ENCODE measurements at places on chromosomes 3 and 15. TPM values are rescaled to one million over a fixed set of nuclear protein-coding genes. Genes with fewer than 3 reads are reported as not detected.

GOLGA6D gene
- total RNA-seq, result 0.18 TPM

SHC4 gene
- 0.58 TPM for total RNA-seq

DNA sequence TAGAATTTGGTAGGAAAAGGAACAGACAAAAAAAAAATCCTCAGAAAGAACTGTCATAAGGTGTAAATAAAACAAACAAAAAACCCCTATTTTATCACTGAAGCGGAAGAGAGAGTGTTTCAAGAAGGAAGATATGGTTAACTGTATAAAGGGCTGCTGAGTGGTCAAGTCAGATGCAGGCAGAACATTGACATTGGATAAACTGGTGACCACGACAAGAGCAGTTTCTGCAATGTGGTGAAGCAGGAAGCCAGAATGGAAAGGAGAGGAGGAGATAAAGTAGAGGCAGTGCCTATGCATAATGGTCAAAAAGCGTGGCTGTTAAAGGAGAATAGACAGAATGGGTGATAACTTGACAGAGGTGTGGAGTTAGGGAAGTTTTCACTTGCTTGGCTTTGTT is 75.3 kb downstream of the CYP19A1 start:
- no peak for DNase-seq

CIDEC gene
- total RNA-seq, result not detected

DNA sequence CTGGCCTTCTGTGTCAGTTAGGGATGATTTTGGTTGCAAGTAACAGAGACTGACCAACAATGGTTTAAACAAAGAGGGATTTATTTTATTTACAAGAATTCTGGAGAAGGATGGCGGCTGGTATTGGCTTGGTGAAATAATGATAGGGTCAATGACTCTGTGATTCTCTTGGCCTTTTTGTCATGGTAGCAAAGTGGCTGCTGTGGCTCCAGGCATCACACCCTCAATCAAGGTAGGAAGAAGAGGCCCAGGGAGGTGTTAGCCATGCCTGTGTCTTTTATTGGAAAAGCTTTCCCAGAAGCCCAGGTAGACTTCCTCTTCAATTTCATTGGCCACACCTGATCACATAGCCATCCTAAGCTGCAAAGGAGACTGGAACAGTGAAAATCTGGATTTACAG is 13.1 kb downstream of the FAM107A start:
- DNase-seq, result no peak

GRCh38 chr3:141257961-141258360 is 26.3 kb downstream of the PXYLP1 start:
- no peak for DNase-seq

- DNase-seq, result no peak
Measured at GRCh38 chr3:58544541-58544940, 7.6 kb upstream of the ACOX2 start.

GRCh38 chr15:32972686-32973085 is 221.8 kb downstream of the FMN1 start:
- DNase-seq, result no peak

SEMA5B gene
- total RNA-seq, result 0.27 TPM

DNA sequence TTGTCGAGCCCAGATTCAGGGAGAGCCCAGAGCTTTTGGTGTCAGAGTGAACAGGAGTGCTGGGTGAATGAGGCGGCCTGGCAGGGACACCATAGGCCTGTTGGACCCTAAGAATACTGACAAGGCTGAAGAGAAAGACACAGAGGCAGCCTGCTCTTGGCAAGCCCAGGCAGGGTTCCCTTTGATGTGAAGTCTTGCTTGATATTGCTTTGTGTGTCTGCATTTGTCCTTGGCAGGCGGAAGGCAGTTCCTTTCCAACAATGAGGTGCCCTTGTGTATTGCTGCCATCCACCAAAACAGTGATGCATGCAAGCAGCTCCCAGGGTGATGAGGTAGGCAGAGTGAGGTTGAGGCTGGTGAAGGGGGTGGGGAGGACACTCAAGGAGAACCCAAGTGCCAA is 152.7 kb upstream of the TSC22D2 start:
- no peak for DNase-seq

RARRES1 gene
- total RNA-seq, result 51.9 TPM

TRH gene
- 0.13 TPM for total RNA-seq

- no peak for DNase-seq
Measured at GRCh38 chr15:98899272-98900021, 108.1 kb downstream of the PGPEP1L start.

SLC35G2 gene
- total RNA-seq, result 0.88 TPM

DNA sequence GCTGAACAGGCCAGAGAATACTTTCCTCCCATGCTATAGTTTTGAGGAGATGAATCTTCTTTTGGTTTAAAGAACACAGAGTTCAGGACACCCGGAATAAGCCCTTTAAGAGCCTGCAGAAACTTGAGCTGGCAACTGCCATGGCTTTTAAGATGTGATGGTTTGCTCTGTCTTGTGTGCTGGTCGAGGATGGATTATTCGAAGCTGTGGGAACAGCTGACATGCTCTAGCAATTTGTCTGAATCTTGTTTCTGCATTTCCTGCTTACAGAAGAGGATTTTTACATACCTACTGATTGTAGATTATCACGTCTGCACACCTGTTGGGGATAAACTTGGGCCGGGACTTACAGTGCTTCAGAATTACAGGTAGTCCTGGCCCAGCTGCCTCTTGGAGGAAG is 396.9 kb downstream of the LRTM1 start:
- DNase-seq, result no peak

DNA sequence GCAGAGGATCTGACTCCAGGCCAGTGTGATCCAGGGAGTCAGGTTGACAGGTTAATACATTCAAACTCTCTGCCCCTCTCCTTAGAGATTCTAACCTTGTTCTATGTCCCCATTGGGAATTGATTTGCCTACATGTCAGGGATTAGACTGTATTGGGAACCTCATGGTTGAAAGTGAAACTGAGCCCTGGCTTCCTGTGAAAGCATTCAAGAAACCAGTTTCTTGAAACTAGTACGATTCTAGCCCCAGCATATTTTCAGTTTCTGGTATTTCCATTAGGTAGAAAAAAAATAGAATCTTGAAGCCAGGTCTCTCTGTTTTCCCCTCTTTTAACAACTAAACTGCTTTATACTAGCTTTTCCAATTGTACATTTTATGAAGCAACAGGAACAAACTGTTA is 140.4 kb upstream of the ABI3BP start:
- no peak for DNase-seq

GRCh38 chr3:196122021-196122687 is 40.3 kb upstream of the TFRC start:
- DNase-seq, result no peak

IL17RB gene
- 1.4 TPM for total RNA-seq

- DNase-seq, result no peak
Measured at GRCh38 chr3:55118451-55118850, 190.6 kb upstream of the LRTM1 start.

SLC49A4 gene
- total RNA-seq, result 18.1 TPM

ARID3B gene
- total RNA-seq, result 18.0 TPM

SLC6A1 gene
- not detected for total RNA-seq

GRCh38 chr3:18868911-18869689 is 279.2 kb upstream of the KCNH8 start:
- no peak for DNase-seq

Data from mesothelial cell of epicardium (in vitro differentiated cells).